H1 (cell line): ENCODE measurements at places on chromosomes 11 and 22.

DNA sequence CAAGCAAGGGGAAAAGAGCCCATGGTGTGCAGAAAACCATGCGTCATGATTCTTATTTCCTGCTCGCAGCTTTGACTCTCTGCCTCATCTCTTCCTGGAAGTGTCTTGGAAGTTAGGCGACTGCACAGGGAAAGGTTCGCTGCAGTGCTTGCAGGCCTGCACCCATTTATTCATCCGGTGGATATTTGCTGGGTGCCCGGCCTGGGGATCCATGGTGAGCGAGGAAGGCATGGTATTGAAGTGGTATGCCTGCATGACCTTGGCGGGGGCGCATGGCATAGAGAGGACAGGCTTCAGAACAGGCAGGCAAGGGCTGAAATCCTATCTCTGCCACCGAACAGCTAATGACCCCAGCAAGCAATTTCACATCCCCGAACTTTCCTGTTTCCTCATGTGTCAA is 40.6 kb downstream of the FAM83F start:
- no peak for DNase-seq
- H3K27me3 ChIP-seq, result no peaks in the 10 kb centered on the region
- H3K27ac ChIP-seq, result no peak overlapping the region
- no peak overlapping the region for H3K4me3 ChIP-seq
- no peaks in the 10 kb centered on the region for H3K36me3 ChIP-seq
- H3K4me1 ChIP-seq, result peaks cover 5% of the 10 kb centered on the region; the same call in 1 of the 2 replicates

GRCh38 chr11:116648247-116649174 is 124.3 kb downstream of the BUD13 start:
- H3K27me3 ChIP-seq, result no peaks in the 10 kb centered on the region
- H3K4me3 ChIP-seq, result no peak overlapping the region
- DNase-seq, result no peak
- H3K36me3 ChIP-seq, result no peaks in the 10 kb centered on the region
- peaks cover 5% of the 10 kb centered on the region for H3K4me1 ChIP-seq

DNA sequence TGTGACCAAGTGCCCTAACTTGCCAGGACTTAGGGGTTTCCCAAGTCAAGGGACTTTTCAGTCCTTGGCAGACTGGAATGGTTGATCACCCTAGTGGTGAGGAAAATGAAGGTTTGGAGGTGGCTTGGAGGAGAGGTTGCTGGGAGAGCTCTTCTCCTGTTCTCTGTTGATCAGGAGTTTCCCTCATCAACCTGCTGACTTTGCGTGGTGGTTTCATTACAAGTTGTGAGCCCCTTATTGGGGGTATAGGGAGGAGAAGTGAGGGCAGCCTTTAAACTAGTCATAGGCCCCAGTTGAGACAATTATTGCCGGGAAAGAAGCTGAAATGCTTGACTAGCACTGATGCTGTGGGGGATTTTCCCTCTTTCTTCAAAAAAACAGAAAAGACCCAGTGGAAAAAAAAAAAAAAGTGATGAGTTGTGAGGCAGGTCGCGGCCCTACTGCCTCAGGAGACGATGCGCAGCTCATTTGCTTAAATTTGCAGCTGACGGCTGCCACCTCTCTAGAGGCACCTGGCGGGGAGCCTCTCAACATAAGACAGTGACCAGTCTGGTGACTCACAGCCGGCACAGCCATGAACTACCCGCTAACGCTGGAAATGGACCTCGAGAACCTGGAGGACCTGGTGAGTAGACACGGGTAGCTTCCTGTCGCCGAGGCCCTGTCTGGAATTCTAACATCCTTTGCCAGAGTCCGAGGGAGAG is at the start of gene CXCR5:
Gene CXCR5, plus strand, starts transcription at position 525 of the 704 bp plus-strand sequence. Its CDS starts 50 bp downstream, at position 575.
- no peak within 1 kb of the TSS for H3K4me3 ChIP-seq
- no peak for DNase-seq
- H3K27ac ChIP-seq, result no peak within 1 kb of the TSS
- H3K4me1 ChIP-seq, result peaks cover 10% of the 10 kb centered on the region

GRCh38 chr11:12979928-12980689 is 29.0 kb upstream of the RASSF10 start:
- no peaks in the 10 kb centered on the region for H3K4me1 ChIP-seq
- H3K27ac ChIP-seq, result no peak overlapping the region
- H3K4me3 ChIP-seq, result no peak overlapping the region
- H3K27me3 ChIP-seq, result no peaks in the 10 kb centered on the region
- DNase-seq, result no peak

DNA sequence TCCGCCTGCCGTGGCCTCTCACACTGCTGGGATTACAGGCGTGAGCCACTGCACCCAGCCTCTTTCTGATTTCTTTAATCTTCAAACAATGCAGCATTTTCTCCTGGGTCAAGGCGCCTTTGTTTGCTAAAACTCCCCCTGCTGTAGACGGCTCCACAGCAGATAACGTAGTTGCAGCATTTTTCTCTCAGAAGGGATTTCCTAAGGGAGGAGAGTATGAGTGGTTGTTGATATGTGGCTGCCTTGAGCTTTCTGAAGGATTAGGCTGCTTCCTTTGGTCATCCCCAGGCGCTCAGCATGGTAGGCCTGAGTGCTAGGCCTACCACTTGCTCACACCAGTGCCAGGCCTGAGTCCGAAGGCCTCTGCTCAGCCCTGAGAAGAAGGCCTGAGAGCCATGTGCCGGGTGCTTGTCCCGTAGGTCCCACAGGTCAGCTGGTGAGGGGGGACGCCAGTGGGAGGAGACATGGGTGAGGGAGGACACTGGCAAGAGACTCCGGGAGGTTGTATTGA is 18.1 kb downstream of the SMARCB1 start:
- no peak overlapping the region for H3K4me3 ChIP-seq
- peaks cover 64% of the 10 kb centered on the region for H3K36me3 ChIP-seq
- H3K4me1 ChIP-seq, result no peaks in the 10 kb centered on the region
- H3K27ac ChIP-seq, result no peak overlapping the region
- no peak for DNase-seq
- H3K27me3 ChIP-seq, result no peaks in the 10 kb centered on the region

- peaks cover 11% of the 10 kb centered on the region for H3K4me1 ChIP-seq
- H3K27me3 ChIP-seq, result no peaks in the 10 kb centered on the region
- H3K27ac ChIP-seq, result no peak overlapping the region
- H3K36me3 ChIP-seq, result no peaks in the 10 kb centered on the region
Measured at GRCh38 chr11:113977071-113977490, 2.2 kb downstream of the HTR3A start.

DNA sequence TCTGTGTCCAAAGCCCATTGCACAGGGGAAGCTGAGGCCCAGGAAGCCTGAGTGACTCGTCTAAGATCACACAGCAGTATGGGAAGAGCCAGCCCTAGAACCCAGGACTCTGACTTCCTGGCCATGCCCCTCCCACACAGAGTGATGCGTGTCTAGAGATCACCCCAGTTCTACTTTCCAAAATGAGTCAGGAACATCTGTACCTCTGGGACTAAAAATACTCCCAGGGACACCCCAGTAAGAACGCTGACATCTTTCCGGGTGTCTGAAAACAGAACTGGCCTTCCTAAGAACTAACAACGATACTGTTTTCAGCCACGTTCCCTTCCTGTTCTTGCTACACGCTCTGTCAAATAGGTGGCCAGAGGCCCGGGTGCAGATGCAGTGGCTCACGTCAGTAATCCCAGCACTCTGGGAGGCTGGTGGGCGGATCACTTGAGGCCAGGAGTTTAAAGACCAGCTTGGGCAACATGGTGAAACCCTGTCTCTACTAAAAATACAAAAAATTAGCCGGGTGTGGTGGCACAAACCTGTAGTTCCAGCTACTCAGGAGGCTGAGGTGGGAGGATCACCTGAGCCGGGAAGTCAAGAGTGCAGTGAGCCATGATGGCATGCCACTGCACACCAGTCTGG is 21.7 kb upstream of the PDGFB start:
- no peaks in the 10 kb centered on the region; the same call in 1 of the 2 replicates for H3K4me1 ChIP-seq
- H3K27ac ChIP-seq, result no peak overlapping the region
- DNase-seq, result no peak
- no peaks in the 10 kb centered on the region for H3K36me3 ChIP-seq
- H3K4me3 ChIP-seq, result no peak overlapping the region
- H3K27me3 ChIP-seq, result no peaks in the 10 kb centered on the region

DNA sequence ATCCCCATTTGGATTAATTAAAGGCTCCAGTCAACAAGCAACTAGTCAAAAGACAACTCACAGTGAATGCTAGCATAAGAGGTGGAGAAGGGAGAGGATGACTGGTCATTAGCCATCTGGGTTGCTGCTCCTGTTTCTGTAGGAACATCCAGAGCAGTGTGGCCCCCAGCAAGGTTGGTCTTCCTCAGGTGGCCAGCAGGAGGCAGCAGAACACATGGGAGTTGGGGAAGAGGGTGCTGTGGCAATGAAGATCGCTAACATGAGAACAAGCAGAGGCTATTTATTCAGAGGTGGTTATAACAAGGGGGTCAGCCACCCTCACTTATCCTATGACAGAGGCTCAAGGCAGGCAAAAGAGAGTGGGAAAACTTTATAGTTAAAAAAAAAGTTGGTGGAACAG is 21.3 kb downstream of the IZUMO1R start:
- no peaks in the 10 kb centered on the region for H3K4me1 ChIP-seq
- H3K4me3 ChIP-seq, result no peak overlapping the region
- no peak overlapping the region for H3K27ac ChIP-seq

- H3K27ac ChIP-seq, result no peak overlapping the region
- no peaks in the 10 kb centered on the region for H3K36me3 ChIP-seq
- no peaks in the 10 kb centered on the region for H3K27me3 ChIP-seq
- no peak for DNase-seq
- peaks cover 9% of the 10 kb centered on the region for H3K4me1 ChIP-seq
Measured at GRCh38 chr22:35622191-35622913, 5.2 kb upstream of the MB start.

DNA sequence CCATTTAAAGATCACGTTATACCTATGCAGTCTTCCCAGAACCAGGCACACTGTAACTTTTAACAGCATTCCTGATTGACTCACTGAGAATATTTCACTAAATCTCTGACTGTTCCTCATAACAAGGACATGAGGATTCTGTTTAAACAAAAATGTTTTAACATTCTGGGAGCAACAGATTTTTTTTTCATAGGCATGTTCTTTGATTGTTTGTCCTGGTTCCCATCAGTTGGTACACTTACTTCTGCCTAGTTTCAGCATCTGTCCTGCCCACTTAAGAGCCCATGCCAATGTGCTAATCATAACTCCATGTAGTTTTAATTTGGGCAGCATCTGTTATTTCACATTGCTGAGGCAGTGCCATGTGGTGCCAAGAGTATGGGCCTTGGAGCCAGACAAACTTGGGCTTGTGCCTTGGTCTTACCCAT is 138.5 kb upstream of the CTSC start:
- H3K36me3 ChIP-seq, result no peaks in the 10 kb centered on the region
- no peaks in the 10 kb centered on the region for H3K4me1 ChIP-seq
- no peaks in the 10 kb centered on the region for H3K27me3 ChIP-seq
- no peak for DNase-seq
- H3K4me3 ChIP-seq, result no peak overlapping the region
- H3K27ac ChIP-seq, result no peak overlapping the region

DNA sequence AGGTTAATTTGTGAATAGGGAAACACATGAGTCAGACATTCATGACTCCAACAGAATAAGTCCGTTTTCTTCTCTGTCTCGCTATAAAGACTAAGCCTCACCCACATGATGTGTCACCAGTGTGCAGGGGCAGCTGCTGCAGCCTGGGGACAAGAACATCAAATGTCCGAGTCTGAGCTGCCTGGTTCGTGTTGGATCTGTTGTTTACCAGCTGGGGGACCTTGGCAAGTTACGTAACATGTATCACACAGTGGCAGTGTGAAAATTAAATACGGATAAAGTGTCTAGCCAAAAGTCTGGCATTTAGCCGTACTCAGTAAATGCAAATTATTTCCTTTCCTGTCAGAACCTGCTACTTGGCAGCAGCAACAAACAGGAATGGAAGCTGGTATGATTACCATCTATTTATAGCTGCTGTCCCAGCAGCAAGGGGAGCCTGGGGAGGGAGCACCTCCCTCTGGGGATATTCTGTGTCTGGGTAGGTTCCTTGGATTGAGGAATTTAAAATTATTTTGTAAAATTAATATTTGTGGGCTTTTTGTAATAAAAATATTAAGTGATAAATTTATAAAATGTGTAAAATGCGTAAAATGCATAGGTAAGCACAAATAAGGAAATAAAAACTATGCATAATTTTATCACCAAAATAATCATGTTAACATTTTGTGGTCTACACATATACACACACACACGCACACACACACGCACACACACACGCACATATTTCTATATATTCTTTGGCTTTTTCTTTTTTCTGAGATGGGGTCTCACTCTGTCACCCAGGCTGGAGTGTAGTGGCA is 1.3 kb upstream of the CLDN25 start:
- no peaks in the 10 kb centered on the region for H3K4me1 ChIP-seq
- no peak for DNase-seq
- no peak overlapping the region for H3K27ac ChIP-seq
- H3K27me3 ChIP-seq, result no peaks in the 10 kb centered on the region

DNA sequence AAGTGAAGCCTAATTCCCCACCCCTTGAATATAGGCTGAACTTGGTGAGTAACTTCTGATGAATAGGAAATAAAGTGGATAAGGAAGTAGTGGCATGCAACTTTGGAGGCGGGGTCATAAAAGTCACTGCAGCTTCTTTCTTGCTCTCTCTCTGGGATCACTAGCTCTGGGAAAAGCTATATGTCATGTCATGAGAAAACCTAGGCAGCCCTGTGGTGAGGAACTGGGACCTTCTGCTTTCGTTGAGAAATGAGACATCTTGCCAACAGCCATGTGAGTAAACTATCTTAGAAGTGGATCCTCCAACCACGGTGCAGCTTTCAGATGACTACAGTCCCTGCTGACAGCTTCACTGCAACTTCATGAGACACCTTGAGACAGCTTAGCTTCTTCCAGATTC is 15.7 kb downstream of the ZNF214 start:
- no peaks in the 10 kb centered on the region for H3K4me1 ChIP-seq
- no peak for DNase-seq
- H3K4me3 ChIP-seq, result no peak overlapping the region
- H3K27ac ChIP-seq, result no peak overlapping the region
